ENCODE measurements at places on chromosomes 5 and 9. TPM values are rescaled to one million over a fixed set of nuclear protein-coding genes. Genes with fewer than 3 reads are reported as not detected.

DNA sequence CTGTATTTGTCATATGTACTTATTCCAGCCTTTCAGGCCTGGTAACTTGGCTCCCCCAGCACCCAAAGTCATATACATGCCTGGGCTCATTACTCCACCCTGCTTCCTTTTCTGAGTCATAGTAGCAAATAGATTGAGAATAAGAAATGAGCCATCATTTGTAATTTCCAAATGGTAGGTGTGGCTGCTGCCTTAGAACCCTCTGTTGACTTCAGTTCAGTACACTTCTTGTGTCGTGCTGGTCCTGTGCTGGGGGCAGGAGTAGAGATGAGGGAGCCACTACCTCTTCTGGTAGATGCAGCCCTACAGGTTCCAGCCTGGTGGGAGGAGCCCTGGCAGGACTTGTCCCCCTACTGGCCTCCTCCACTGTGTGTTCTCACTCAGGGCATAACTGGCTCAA lies 11.1 kb downstream of the GM2A start:
- H3K36me3 ChIP-seq: peaks cover 12% of the 10 kb centered on the region
- H3K27ac ChIP-seq: no peak overlapping the region
- H3K4me3 ChIP-seq: no peak overlapping the region
- no peaks in the 10 kb centered on the region for H3K4me1 ChIP-seq
- DNase-seq: no peak

- no peaks in the 10 kb centered on the region for H3K36me3 ChIP-seq
- no peak overlapping the region for H3K27ac ChIP-seq
- DNase-seq: no peak
- no peaks in the 10 kb centered on the region for H3K27me3 ChIP-seq
These were observed 23.2 kb downstream of the TSPAN17 start for GRCh38 chr5:176670449-176670848.

DNA sequence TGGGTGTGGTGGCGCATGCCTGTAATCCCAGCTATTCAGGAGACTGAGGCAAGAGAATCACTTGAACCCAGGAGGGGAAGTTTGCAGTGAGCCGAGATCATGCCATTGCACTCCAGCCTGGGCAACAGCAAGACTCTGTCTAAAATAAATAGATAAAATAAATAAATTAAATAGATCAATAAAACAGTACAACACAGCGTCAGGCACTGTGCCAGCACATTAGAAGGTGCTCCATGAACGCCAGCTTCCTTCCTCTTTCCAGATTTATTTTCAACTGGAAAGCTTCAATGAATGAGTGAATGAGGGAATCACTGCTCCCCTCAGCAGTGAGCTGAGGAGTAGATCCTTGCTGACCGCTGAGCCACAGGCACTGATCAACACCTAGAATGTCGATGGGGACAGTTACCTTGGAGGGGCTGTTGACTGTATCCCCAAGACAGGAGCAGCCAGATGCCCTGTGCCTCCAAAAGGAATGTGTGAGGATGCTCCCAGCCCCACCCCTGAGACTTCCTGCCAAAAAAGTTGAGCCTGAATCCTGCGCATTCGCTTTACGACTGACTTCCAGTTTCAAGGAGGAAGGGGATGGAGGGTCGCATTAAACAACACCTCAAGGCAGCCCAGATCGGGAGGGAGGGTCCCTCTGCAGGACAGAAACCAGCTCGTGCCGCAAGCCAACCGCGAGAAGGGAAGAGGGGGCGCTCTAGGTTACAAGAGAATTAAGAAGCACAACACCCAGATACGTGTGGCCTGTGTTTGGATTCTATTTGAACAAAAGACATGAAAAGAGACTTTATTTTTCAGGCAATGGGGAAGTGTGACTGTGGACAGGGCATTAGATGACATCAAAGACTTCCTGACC lies 54.0 kb upstream of the CNOT6 start:
- H3K27me3 ChIP-seq: no peaks in the 10 kb centered on the region
- no peak overlapping the region for H3K4me3 ChIP-seq
- H3K27ac ChIP-seq: no peak overlapping the region
- DNase-seq: no peak
- H3K4me1 ChIP-seq: no peaks in the 10 kb centered on the region

GRCh38 chr9:105405514-105406131 lies 42.2 kb upstream of the FSD1L start:
- no peak for DNase-seq
- no peak overlapping the region for H3K27ac ChIP-seq
- H3K4me3 ChIP-seq: no peak overlapping the region
- no peaks in the 10 kb centered on the region for H3K4me1 ChIP-seq
- no peaks in the 10 kb centered on the region for H3K27me3 ChIP-seq

DNA sequence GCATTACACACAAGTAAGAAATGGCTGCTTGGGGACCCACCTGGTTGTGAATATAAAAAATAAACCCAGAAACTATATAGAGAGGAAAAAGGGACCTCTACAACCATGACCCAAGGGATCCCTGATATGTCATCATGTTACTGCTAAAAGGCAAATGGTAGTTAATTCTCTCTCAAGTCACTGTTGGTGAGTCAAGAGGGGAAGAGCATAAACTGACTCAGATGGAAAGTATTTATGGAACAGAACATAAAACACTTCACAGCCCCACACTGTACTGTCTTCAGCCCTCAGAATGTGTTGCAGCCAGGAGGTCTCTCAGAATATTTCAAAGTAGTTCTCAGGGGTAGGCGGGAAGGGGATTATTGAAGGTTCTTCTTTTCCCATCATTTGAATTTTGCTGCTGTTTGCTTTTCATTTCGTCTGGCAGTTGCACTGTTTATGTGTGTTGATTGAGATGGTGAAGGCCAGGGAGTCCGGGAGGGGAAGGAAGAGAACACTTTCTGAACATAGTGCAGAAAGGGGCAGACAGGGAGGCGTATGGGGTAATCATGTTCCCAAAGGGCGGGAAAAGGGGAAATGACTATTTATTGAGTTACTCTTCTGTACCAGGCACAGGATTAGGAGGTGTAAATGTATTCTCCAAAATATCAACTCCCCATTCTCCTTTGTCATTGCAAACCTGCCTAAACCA lies 85.5 kb downstream of the TEK start:
- H3K27ac ChIP-seq: no peak overlapping the region
- H3K4me3 ChIP-seq: no peak overlapping the region
- H3K4me1 ChIP-seq: peaks cover 5% of the 10 kb centered on the region
- DNase-seq: no peak

DNA sequence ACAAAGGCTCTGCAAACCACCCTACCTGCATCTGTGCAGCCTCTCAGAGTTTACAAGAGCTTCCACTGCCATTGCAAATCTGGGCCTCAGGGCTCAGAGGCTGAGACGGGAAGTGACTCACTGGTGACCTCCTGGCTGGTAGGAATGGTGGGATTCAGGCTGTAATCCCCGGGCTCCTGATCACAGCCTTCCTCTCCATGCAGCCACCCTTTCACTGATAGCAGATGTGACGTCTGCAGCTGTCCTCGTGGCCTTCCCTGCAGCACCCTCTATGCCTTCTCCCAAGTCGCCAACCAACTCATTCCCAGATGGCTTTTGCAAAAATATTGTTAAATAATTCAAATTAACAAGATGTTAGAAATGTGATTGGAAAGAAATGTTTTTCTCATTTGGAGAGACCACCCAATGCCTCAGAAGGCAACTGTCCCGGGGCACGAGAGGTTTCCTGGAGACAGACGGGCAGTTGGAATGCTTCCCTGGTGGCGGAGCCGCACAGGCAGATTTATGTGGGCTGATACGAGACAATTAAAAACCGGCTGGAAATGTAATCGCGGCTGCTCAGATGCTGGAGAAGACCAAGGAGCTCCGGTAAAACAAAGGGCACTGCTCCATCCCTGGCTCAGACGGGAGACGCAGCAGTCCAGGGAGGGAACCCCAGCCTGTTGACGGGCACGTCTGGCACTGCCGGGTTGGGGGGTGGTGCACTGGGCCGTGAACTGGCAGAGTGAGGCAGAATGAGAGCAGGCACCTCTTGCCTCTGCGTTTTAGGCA lies 34.4 kb upstream of the SLC25A51 start:
- no peaks in the 10 kb centered on the region for H3K27me3 ChIP-seq
- peaks cover 13% of the 10 kb centered on the region for H3K4me1 ChIP-seq
- H3K27ac ChIP-seq: no peak overlapping the region
- H3K4me3 ChIP-seq: no peak overlapping the region
- DNase-seq: no peak

TMC1 gene
- 0.13 TPM for total RNA-seq

CTSL gene
- 116 TPM for total RNA-seq

STK10 gene
- 7.6 TPM for total RNA-seq
